Stimulated activated CD4-positive, alpha-beta T cell treated with anti-CD3 and anti-CD28 coated beads, TNF-alpha, amount 100 ng/mL, for 1 hour (primary cell): ENCODE measurements at places on chromosomes 12 and 14.

GRCh38 chr14:103817595-103817994 lies 29.8 kb downstream of the PPP1R13B start:
- no peak for DNase-seq

GRCh38 chr12:125983784-125984500 lies 918.7 kb downstream of the AACS start:
- no peak for DNase-seq

DNA sequence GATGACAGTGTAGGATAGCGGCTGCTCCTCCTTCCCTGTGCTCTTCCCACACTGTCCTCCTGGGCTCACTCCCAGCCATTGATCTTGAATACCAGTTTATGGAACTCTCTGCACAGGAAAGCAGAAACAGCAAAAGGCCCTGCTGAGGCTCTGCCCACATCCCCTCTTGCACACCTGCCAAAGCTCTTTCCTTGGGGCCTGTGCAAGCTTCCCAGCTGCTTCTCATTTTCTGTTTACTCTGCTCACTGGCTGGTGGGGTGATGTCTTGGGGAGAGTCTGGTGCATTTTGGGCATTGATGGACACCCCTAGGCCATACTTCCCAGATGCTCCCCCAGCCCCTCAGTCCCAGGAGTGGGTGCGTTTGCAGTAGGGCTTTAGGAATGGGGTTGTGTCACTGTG lies 361.8 kb downstream of the TMEM121 start:
- DNase-seq: no peak

- no peak for DNase-seq
Measured at GRCh38 chr14:79274641-79275291, 936.5 kb downstream of the DIO2 start.

DNA sequence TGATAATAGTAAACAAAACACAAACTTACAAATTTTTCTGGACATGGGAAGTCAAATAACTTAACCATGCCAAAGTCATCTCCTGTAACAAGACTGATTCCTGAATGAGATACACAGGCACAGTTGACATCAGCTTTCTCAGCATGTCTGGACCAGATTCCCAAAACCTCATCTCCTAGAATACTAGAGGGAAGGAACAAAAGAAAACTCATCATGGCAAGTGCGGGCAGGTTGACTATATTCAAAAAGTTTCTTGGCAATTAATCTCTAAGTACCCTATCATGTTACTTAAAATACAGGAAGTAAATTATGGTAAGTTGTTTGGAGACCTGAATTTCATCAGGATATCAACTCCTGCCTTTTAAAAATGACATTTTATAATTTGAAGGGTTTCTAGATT lies 53.9 kb downstream of the ZC3H14 start:
- no peak for DNase-seq

GRCh38 chr12:101697930-101698799 lies 725 bp downstream of the CHPT1 start:
- no peak for DNase-seq

DNA sequence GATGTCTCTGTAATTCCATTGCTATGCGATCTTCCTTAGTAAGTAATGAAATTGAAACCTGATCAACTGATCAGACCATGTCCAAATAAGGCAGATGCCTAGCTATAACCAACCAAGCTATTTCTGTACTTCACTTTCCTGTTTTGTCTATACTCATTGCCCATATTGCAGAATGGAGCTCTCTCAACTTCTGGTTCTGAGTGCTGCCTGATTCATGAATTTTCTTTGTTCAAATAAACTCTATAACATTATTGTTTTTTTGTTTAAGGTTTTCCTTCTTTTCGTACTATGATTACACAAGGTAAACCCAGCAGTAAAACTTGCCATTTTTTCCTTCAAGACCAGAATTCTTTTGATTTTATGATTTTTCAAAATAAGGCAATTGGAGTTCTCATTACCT lies 16.3 kb downstream of the COX16 start:
- DNase-seq: no peak

- DNase-seq: no peak
Measured at GRCh38 chr12:293199-293598, 30.6 kb upstream of the SLC6A13 start.

GRCh38 chr12:105897311-105897725 lies 241.4 kb downstream of the NUAK1 start:
- DNase-seq: no peak

DNA sequence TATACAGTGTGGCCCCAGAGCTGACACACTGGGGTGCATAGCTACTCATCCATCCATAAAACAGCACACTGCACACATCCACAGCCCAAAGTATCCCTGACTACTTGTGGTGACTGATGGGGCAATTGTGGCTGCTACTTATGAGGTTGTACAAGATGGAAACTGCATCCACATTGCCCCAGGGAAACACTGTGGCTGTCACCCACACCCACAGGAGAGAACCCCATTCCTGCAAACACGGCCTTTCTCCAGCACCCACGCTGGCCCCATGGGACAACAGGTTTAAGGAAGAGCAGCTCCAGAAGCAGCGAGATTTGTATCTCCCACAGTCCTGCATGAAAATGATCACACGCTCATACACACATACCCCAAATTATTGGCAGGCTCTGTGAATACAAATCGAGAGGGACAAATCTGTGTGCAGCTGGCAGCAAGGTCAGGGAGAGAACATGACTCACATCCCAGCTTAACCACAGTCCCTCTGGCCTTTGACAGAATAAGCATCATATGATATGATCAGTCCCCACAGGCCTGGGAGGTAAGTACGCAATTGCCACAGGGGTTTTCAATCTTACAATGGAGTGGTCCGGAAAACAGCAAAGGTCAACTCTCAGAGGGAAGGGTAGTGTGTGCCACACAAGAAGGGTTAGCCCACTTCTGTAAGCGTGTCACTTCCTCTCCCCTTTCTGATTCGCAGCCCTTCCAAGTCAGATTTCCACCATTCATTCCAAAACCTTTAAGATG lies 61.9 kb downstream of the ESR2 start:
- DNase-seq: no peak

- no peak for DNase-seq
Measured at GRCh38 chr12:28186500-28186899, 3.8 kb upstream of the CCDC91 start.

GRCh38 chr12:32367381-32367780 lies 32.0 kb upstream of the FGD4 start:
- DNase-seq: no peak

DNA sequence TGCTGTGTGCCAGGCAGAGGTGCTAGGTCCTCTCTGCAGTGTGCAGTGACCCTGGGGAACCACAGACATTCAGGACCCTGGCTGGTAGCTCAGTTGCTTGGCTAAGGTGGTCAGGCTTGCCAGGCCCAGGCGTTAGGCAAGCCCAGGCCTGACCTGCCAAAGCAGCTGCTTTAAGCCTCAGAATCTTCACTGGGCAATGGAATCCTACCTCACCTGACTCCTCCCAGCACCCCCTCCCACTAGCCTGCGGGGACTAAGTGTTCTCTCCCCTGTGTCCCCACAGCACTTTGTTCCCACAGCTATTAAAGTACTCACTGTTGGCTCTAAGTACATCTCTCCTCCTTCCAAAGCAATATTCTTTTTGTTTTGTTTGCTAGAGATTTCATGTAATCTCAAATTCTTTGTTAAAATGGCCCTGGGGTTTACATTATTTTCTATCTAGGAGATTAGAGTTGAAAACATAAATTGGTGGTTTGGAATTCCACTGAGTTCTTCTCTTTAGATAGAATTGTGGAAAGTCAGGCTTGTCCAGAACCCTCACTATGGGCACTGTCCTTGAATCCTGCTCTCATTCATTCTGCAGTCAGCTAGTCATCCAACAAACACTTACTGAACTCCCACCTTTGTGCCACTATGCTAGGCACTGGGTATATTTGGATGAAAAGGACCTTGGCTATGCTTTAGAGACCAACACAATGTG lies 44.4 kb downstream of the DGLUCY start:
- DNase-seq: no peak

GRCh38 chr12:70121562-70121961 lies 121.7 kb upstream of the CNOT2 start:
- DNase-seq: no peak
